ENCODE measurements at places on chromosomes 6 and 20. TPM values are rescaled to one million over a fixed set of nuclear protein-coding genes. Genes with fewer than 3 reads are reported as not detected.

The FNDC1 gene
- polyA plus RNA-seq = 22.0 TPM

The BCAS4 gene
- polyA plus RNA-seq = 3.4 TPM

DNA sequence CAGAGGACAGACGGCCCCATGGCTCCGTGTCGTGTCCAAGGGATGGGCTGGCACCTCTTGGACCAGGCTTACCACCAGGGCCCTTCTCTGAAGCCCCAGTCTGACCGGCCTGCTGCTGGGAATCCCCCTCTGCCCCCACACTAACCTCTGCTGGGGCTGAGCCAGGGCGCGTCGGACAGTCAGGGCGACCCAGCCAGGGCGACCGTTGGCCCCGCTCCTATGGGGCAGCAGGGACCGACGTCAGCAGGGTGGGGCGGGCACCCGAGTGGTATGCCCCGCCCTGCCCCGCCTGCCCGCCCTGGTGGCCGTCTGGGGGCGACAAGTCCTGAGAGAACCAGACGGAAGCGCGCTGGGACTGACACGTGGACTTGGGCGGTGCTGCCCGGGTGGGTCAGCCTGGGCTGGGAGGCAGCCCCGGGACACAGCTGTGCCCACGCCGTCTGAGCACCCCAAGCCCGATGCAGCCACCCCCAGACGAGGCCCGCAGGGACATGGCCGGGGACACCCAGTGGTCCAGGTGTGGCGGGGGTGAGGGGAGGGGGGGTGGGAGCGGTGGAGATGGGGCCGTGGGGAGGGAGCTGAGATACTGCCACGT is at the start of gene SLC17A9:
Gene SLC17A9 (plus strand): TSS at position 337 of the 595 bp plus-strand sequence. CDS start 122 bp downstream, at position 459.
- DNase-seq = peak; percentile 81

GRCh38 chr6:104608101-104608500 is 251.6 kb downstream of the HACE1 start:
- DNase-seq = no peak

DNA sequence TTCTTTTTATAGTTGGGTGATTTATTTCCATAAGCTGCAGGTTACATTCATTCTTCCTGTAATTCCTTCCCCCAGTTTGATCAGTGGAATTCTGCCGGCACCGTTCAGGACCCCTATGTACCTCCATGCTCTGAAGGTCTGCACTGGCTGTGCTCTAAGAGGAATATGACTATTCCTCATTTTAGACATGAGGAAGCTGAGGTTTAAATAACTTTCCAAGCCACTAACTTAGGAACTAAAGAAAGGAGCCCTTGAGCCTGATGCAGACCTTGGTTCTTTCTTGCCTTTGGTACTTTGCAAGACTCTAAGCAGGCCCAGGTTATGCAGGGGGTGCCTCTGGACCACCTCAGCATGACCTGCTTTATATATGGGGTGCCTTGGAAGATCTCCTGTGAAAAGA is 318.5 kb downstream of the QKI start:
- DNase-seq = no peak

GRCh38 chr20:50153153-50153499 is 397 bp downstream of the PEDS1 start:
- peak; percentile 46 for DNase-seq

- DNase-seq = no peak
These were observed 107.1 kb downstream of the THBS2 start for GRCh38 chr6:169146521-169146920.

DNA sequence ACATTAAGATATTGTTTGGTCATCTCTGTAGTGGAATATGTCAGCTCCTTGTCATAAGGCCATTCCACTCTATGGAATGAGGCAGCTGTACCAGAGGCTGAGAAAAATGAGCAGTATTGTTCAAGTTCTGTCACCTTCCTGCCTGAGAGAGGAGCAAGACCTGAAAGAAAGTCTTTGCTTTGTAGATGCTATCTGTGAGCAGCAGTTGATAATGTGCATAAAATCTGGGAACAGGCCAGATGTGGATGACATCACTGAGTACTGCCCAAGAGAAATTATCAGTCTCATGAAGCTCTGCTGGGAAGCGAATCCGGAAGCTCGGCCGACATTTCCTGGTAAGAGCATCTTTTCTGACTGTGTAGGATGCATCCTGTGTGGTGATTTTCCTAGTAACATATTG is 16.8 kb downstream of the RIPK1 start:
- no peak for DNase-seq

DNA sequence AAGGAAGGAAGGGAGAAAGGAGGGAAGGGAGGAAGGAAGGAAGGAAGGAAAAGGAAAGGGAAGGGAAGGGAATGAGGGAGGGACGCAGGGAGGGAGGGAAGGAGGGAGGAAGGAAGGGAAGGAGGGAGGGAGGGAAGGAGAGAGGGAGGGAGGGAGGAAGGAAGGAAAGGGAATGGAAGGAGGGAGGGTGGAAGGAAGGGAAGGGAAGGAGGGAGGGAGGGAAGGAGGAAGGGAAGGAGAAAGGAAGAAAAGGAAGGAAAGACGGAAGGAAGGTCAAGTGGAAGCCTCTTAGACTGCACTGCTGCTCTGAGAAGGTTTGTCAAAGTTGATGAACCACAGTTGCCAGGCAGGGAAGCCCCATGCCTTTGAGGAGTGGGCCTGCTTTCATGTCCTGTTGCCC is 324.3 kb upstream of the ZFP64 start:
- DNase-seq = no peak

DNA sequence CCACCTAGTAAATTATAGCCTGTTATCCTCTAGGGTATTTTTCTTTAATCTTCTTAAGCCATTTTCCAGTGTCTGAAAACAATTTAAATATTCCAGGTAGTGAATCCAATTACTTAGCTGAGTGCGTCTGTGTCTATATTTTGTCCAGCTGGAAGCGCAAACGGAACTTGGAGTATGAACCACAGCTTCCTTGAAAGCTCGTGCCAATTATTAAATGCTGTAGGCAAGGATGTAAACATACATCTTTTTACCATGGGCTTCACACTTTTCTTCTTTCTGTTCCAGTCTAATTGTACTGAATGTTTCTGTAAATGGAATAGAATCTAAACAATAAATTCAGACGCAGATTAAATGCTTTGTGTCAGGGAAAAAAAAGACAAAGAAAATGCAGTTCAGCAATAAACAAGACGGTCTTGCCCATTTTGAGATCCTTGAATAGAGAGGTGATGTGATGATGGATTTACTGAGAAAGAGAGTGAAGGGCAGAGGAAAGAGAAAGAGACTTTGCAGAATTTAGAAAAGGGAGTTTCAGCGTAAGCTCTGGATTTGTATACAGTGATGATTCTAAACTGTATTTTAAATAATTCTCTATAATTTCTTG is 1.9 kb downstream of the PLCB1 start:
- DNase-seq = no peak

DNA sequence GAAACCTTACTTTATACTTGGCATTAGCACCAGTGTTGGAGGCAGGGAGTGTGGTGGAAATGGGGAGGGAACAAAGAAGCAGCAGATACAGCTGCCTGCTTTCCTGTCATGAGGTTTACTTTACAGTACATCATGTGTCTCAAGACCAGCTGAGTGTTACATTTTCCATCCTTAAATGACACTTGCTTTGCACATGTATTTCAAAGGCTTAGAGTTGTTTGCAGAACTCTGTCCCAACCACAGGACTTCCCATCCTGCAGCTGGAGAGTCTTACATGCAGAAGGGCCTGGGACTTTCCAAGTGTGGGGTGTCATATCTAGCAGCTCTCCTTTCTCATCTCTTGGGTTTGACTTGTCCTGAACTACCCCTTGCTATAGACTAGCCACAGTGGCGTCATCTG is 395.9 kb downstream of the DHX35 start:
- DNase-seq = peak; percentile 15

GRCh38 chr6:4130357-4130987 is 4.9 kb downstream of the ECI2 start:
- no peak for DNase-seq

DNA sequence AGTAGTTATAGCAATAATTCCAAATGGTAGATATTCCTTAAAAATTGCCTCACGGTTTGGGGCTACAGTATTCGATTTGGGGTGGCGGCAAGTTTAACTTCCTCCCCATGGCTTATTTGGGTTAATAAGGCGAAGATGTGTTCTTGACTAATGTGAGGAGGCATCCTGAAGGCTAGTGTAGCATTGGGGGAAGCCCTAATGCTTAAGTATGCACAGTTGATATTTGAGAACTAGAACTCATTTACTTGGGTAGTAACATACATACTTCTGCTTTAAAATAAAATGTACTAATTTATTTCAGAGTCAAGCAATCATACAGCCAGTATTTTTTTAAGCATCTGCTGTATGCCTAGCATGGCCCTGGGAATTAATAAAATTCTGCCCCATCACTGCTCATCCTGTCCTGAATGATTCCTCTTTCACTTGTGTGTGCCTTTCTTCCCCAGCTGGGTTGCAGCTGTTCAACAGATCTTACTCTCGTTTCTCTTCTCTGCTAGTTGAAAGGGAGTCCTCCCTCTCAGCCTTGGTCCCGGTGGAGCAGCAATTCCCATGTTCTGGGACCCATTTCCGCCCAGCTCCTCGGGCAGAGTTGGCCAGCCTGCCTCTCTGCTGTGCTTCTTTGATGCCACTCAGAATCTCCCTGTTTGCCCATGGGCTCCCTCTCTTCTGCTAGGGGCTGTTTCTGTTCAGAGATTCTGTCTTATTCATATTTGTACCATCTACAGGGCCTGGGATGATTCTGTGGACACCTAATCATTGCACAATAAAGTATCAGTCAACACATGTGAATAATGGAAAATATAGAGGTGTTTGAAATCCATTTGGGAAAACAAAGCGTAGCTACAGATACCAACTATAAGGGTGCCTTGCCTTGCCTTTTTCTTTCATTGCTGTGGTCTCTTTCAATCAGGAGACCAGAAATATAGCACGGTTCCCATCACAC is 104.8 kb downstream of the ARID1B start:
- DNase-seq = no peak

- DNase-seq = no peak
These were observed 106.7 kb downstream of the SLX4IP start for GRCh38 chr20:10541668-10542411.

GRCh38 chr6:15344831-15345230 is 99.0 kb downstream of the JARID2 start:
- no peak for DNase-seq

DNA sequence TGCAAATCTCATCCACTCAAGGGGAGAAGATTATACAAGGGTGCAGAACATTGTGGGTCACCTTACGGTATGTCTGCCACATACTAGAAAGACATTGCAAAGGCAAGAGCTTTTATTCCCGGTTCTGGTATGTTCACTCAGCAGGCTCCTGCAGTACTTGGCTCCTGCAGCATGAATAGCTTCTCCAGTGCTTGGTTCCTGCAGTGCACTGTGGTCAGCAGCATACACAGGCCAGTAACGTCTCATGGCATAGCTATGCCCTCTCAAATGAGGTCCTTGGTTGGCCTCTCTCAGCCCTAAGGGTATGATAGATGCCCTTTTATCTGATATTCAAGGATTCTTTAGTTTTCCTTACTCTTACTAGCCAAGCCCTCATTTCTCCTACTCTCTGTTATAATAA is 12.6 kb downstream of the TCP11 start:
- DNase-seq = no peak

- no peak for DNase-seq
These were observed 374 bp upstream of the SERINC1 start for GRCh38 chr6:122472022-122472340.

GRCh38 chr20:36792422-36792821 is 18.9 kb upstream of the DSN1 start:
- no peak for DNase-seq

DNA sequence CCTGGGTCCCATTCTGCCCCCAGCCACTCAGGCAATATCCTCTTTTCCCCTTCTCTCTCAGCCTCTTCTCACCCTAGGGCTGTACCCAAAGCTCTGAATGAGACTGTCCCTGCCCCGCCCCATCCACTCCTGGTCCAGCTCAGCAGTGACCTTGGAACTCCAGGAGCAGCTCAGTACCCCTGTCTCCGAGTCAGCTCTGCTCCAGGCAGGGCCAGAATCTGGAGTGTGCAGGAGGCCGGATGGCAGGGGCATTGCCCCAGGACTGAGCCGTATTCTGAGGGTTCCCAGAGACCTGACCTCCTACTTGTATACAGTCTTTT is 2.0 kb upstream of the RAET1G start:
- no peak for DNase-seq

GRCh38 chr20:44207126-44207723 is 3.3 kb downstream of the OSER1 start:
- DNase-seq = no peak

DNA sequence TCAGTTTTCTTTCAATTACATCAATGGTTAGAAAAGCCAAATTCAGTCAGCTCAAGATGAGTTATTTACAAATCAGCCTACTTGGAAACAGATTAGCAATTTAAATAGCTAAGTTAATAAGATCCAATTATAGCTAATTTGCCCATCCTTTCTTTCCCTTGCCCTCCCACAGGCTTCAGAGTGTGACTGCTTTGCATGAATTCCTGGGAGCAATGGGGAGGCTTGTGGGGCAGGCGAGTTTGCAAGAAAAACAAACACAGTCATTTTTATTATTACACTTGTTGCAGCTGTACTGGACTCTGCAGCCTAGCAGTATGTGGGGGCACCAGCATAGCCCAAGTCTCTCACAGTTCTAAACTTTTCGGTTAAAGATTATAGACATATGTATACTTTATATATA is 219.0 kb downstream of the NKAIN2 start:
- no peak for DNase-seq

GRCh38 chr6:89257781-89258180 is 40.6 kb upstream of the GABRR1 start:
- DNase-seq = no peak

DNA sequence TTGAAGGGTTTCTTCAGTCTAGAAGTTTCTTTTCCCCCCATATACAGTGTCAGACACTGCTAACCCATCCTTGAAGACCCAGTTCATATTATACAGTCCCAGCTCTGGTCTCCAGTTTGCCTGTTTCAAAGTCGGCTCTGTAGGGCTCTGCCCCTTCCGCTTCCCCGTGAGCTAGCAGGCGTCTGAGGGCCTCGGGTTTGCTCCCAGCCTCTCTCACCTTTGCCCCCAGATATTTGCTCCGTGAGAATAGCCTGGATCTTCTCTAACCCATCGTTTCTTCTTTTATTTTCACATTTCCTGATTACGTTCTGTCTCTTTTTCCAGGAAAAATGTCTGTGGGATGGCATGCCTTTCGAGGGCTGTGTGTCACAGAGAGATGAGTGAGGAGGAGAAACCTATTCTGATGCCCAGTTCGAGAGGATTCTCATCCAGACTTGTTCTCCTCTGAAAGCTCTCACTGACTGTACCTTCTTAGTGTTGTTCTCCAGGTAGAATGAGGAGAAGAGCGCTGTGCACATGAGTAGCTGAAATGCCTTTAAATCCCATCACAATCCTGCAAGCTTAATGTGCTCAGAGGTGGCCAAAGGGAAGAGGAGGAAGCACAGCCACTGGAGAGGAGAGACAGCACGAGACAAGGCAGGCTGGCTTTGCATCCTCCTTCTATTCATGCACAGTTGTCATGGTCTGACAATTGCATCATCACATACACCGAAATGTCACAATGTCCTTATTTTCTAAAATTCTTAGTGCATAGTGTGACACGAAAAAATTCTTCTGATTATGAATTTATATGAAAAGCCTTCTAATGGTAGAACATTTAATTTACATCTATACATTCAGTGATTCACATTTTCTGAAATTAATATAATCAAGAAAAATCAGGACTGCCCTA is 171.1 kb downstream of the FOXA2 start:
- peak; percentile 49 for DNase-seq

GRCh38 chr6:154399097-154399496 is 42.5 kb upstream of the IPCEF1 start:
- DNase-seq = no peak

- DNase-seq = no peak
These were observed 53.9 kb downstream of the AKAP12 start for GRCh38 chr6:151293688-151294016.
